ENCODE measurements at places on chromosomes 1 and 21.

DNA sequence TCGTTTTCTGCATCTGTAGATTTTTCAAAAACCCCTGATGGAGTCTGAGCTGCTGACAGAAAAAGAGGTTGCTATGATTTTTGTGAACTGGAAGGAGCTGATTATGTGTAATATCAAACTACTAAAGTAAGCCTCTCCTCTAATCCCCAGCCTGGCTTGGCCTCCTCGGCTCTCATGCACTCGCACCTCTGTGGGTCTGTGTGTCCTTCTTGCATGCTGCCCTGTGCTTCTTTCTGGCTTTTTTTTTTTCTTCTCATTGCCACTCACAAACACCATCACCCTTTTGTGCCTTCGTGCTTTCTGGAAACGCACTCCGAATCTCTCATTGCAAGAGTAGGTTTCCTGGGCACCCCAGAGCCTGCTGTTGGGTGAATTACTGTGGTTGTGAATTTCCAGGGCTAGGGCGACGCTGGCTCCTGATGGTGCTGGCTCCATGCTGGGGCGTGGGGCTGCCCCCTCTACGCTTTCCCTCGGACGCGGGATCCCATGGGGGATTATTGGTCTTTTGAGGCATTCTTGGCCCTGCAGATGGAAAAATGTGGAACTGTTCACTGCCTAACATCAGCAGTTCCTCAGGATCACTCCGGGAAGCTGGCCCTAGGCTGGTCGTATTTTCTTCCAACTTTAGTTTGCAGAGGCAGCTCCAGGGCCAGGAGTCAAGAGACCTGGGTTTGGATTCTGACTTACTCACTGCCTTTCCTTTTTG is 56.8 kb downstream of the ATP5PO start:
- DNase-seq: no peak

GRCh38 chr1:89767618-89768017 is 53.2 kb upstream of the LRRC8D start:
- DNase-seq: no peak

- no peak for DNase-seq
These were observed 104.6 kb downstream of the TGFBR3 start for GRCh38 chr1:91781371-91781825.

- DNase-seq: no peak
These were observed at the start of gene TMEM52 for GRCh38 chr1:1918901-1919303. Gene TMEM52 (minus strand): TSS chr1:1919279. CDS start chr1:1919265, 14 bp downstream.

GRCh38 chr1:88284066-88284465 is 400.0 kb upstream of the PKN2 start:
- no peak for DNase-seq

GRCh38 chr1:148362626-148363438 is 120.3 kb downstream of the PPIAL4G start:
- peak; percentile 76 for DNase-seq

DNA sequence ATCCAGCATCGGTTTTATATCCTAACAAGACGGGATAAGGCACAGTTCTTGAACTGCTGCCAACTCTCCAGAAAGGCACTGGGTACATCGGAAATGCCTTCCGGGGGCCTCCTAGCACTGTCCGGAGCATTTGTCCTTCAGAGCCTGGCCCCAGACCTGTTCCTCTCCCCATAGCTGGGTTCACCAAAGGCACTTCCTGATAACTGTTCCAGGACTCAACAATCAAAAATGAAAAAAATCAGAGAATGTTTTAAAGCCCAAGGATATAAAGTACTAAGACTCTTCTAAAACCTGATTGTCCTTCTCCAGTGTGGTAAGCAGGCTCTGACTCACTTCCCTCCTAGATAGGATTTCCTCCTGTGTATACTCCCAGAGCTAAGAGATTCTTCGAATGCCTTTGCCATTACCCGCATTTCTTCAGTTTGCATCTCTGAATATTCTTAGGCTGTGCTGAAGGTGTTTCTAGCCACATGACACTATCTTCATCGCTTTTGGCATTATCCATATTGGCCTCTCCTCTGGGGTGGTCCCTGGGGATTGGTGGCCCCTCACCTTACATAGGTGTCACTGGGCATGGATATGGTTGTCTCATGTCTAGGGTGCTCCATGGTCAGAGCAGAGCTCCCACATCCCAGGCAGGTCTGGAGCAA is 112.9 kb downstream of the ZBTB18 start:
- no peak for DNase-seq

GRCh38 chr1:2060535-2060934 is 10.3 kb downstream of the PRKCZ start:
- no peak for DNase-seq

GRCh38 chr1:154661110-154661509 is 53.1 kb upstream of the ADAR start:
- DNase-seq: no peak

- no peak for DNase-seq
These were observed 62.7 kb downstream of the PLPP3 start for GRCh38 chr1:56516539-56517252.

- DNase-seq: no peak
These were observed 341.5 kb downstream of the KCNH1 start for GRCh38 chr1:210792250-210793102.

- DNase-seq: no peak
These were observed 453.6 kb downstream of the LTN1 start for GRCh38 chr21:28538987-28539622.

GRCh38 chr1:43822040-43822690 is 111.4 kb upstream of the ARTN start:
- no peak for DNase-seq

DNA sequence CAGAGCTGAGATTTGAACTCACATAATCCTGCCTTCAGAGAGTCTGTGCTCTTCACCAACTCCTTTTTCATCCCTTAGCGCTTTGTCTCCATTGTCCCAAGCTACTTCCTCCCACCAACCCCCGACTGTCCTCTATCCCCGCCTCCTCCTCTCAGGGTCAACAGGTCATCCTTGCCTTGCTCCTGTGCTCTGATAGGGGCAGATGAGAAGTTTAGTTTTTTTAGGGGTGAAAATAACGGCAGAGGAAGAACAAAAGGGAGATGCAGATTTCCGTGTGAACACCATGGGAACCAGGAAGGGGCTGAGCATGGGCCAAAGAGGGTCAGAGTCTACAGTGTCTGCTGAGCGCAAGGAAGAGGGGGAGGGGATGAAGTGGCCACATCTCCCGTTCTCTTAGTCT is 31.9 kb downstream of the GLUL start:
- DNase-seq: no peak

- no peak for DNase-seq
These were observed 47.0 kb upstream of the PLA2G4A start for GRCh38 chr1:186781730-186782129.

DNA sequence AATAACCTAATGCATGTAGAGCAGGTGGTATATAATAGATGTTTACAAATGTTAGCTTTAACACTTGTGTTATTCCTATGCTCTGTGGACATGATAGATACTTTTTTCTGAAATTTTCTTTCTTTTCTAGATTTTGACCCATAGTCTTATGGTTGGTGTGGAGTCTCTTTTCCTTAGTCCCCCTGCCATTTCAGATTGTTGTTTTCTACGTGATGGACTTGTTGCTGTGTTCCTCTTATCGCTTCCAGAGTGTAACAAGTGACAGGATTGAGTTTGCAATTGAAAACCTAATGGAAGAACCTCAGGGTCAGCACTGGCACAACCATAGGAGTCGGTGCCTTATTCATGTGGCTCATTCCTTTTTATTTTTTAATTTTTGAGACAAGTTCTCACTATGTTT is 136.4 kb downstream of the HHAT start:
- no peak for DNase-seq

GRCh38 chr1:89363196-89363595 is 663 bp upstream of the GBP6 start:
- DNase-seq: no peak

DNA sequence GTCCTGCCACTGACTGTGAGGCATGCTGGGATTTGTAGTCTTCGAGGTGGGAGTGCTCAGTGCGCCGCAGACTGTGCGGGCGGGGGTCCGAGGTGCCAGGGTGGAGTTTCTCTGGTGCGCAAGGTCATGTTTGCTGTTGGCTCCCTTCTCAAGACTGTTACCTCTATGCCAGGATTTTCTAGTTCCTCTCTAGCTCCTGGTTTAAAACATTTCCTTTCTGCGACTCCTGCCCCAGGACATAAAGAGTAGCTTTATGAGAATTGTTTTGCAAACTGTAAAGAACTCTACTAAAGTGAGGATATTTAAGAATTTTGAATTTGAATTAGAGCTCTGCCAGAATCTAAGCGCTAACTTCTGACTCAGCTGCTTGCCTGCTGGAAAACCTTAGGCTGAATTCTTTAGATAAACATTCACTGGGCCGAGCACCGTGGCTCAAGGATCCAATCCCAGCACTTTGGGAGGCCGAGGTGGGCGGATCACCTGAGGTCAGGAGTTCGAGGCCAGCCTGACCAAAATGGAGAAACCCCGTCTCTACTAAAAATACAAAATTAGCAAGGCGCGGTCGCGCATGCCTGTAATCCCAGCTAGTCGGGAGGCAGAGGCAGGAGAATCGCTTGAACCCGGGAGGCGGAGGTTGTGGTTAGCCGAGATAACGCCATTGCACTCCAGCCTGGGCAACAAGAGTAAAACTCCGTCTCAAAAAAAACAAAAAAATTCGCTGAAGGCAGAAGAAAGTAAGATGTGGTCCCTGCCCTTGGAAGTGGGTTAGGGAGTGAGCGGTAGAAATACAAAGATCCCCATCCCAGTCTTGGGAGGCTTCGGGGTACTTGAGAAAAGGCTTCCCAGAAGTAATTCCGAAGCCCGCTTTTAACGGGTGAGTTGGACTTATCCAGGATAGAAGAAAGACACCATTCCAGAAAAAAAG is 992 bp upstream of the USP48 start:
- peak; percentile 97 for DNase-seq

GRCh38 chr1:226676381-226676780 is 62.7 kb downstream of the ITPKB start:
- DNase-seq: no peak

DNA sequence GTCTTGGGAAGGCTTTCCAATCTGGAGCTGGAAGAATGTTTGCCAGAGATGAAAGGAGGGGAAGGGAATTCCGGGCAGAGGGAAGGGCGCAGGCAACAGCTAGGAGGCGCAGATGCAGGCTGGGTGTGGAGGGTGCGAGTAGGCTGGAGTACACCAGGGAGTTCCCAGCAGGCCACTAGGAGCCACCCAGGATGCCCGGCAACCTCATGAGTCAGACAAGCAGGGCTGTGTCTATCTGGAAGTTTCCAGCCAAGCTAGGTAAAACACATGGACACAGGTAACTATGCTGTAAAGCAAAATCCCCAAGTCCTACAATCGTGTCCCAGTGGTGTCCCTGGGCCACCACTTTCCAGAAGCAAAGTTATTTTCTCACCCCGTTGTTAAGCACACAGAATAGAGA is 990 bp upstream of the NBL1 start:
- DNase-seq: no peak

GRCh38 chr1:76955652-76956051 is 88.4 kb downstream of the ST6GALNAC5 start:
- DNase-seq: no peak

DNA sequence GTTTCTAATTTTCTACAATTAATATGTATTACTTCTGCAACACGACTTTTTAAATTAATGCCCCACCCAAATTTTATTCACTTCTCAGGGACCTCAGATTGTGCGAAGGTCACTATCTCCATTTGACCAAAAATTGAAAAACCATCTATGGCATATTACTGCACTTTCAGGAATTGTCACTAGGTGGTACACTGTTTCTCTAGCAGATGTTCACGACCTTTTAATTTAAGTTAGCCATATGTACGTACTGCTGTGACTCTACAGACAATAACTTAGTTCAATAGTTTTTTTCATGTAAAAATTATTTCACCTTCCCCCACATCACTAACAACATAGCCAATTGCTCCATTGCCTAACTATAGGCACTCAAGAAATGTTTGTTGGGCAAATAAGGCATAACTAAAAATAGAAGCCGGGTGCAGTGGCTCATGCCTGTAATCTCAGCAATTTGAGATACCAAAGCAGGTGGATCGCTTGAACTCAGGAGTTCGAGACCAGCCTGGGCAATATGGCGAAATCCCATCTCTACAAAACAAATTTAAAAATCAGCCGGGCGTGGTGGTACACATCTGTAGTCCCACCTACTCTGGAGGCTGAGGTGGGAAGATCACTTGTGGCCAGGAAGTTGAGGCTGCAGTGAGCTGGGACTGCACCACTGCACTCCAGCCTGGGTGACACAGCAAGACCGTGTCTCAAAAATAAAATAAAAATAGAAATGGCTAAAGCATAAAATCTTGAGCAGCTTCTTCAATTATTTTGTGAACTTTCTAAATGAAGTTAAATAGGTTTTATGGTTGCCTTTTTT is 75.7 kb upstream of the PKN2 start:
- no peak for DNase-seq

DNA sequence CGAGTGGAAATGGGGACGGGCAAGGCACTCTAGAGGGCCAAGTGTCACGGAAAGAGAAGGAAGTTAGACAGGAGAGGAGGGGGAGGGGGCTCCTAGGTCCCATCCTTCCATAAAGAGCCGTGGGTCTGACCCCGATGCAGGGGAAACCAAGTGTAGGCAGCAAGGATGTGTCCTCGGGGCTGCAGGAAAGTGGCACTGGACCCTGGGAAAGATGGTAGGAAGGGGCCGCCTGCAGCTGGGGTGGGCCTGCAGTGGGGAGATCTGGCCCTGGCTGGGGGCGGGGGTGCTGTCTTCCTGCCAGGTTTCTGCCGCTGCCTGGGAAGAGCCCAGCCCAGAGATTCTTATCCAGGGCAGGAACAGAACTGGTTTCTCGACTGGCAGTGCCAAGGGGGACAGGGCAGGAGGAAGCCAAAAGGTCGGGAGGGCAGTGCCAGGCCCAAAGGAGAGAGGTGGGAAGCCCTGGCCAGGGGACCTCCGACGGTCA is 12.9 kb downstream of the CRABP2 start:
- DNase-seq: no peak

DNA sequence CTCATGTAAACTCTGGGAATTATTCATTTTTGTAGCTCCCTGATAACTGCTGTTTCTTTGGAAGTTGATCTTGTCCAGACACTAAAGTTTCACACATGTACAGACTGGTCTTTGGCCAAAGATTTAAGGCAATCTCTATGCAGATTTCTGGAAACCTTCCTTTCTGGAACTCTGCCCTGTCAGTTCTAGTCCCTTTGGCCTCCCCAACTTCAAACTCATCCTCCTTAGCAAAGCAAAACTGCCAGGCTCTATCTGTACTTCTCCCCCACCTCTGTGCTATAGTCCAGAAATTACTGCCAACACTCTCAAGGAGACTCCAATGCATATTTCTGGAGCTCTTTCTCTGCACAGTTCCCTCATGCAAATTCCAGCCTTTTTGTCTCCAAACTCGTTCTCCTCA is 36.5 kb downstream of the C1orf198 start:
- DNase-seq: no peak

- DNase-seq: no peak
These were observed 25.7 kb upstream of the KCNC4 start for GRCh38 chr1:110184446-110184845.

DNA sequence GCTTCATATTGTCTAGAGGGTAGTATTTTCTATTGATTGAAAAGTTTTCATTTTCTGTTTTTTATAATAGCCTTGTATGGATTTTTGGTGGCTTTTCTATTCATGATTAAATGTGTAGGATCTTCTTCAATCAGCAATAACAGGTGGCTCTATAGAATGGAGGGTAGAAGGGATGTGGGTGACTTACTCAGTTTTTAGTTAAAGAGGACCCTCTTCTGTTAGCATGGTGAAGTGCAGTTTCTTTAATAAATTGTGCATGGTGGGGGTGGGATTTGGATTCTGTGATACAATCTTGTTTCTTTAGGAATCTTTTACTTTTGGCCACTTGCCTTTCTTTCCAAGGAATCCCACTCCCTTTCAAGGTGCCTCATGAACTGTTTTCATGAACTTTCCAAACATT is 64.7 kb downstream of the SLC35A3 start:
- no peak for DNase-seq

- no peak for DNase-seq
These were observed 155.9 kb upstream of the RUNX1 start for GRCh38 chr21:35204850-35205541.

Measured in WTC11 (cell line).